Activated T-helper 1 cell treated with anti-CD3 and anti-CD28 coated beads, Interleukin-12 subunit alpha, Interleukin-12 subunit beta, Interleukin-2, Interleukin-4 antibody, amounts not matched to agents 30 ng/mL and 10 ng/mL and 1 ng/mL, durations not matched to agents 14 hours and 24 hours and 36 hours (primary cell): ENCODE measurements at places on chromosomes 1 and 21. TPM values are rescaled to one million over a fixed set of nuclear protein-coding genes. Genes with fewer than 3 reads are reported as not detected.

DNA sequence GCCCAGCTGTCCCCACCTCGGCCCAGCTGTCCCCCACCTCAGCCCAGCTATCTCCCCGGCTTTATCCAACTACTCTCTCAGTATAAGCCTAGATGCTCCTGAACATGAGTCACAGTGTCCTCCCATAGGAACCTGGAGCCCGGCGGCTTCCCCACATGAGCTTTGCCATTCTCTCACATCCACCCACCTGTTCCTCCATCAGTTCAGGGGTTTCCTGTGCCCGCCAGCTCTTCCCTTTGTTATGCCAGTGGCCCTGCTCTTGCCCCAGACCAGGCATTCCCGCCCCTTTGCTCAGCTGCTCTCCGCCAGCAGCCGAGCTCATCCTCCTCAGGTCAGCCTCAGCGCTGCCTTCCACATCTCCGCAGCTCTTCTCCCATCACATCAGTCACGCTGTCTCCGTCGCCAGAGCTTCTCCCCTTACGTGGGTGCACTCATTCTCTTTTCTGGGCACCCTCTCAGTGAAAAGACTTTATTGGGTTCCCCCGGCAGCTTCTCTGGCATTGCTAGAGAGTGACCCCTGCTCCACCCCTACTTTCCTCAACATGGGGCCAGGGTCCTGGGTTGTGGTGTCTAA, 89.5 kb upstream of the CSF3R start:
- DNase-seq: no peak
- no peak overlapping the region for H3K4me3 ChIP-seq
- peaks cover 5% of the 10 kb centered on the region for H3K27me3 ChIP-seq
- H3K4me1 ChIP-seq: no peaks in the 10 kb centered on the region
- H3K27ac ChIP-seq: no peak overlapping the region

DNA sequence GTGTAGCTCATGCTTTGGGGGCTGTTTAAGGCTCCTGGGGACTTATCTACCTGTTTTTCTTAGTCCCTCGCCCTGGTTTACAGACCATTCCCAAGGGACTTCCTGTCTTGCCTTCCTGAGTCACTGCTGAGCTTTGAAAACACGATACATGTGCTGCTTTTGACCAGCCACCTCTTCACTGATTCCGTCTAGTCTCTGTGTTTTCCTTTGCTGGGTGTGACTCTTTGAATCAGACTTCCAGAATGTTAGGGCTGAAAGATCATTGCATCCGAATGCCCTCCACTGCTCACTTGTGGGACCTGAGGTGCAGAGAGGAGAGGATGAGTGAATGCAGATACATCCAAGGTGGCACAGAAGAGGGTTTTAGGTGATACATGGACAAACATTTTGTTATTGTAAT, 35.4 kb upstream of the CITED4 start:
- H3K36me3 ChIP-seq: peaks cover 2% of the 10 kb centered on the region
- no peak overlapping the region for H3K27ac ChIP-seq
- peaks cover 20% of the 10 kb centered on the region for H3K4me1 ChIP-seq
- H3K4me3 ChIP-seq: no peak overlapping the region
- DNase-seq: no peak
- no peaks in the 10 kb centered on the region for H3K27me3 ChIP-seq

The TMPRSS3 gene
- 33.7 and 41.3 TPM in 2 replicates for total RNA-seq

DNA sequence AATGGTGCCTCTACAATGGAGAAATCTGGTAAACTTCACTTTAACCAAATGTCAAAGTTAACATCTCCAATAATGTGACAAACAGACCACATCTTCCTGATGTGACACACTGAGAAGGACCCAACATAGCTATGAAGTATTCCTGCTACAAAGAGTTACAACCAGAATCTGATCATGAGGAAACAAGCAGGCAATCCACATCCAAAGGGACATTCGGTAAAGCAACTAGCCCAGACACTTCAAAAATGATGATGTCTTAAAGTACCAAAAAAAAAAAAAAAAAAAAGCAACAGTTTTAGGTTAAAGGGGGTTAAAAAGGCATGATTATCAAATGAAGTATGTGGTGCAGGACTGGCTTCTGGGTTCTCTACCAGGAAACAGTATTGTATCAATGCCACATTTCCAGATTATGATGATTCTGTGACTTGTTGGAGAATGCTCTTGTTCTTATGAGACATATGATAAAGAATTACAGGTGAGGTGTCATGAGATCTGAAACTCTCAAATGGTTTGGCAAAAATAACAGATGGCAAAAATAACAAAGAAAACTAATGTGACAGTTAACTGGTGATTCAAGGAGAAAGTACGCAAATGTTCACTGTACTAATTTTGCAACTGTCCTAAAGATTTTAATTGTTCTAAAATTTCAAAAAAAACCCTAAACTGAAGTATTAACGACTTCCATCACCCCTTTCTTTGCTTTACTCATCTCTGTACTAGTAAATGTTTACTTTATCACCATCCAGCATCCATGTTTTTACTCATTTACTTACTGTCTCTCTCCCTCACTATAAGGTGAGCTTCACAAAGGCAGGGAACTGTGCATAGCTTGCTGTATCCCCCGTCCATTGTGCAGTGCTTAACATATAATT, 2.8 kb downstream of the CD58 start:
- DNase-seq: no peak
- H3K36me3 ChIP-seq: peaks cover 46% of the 10 kb centered on the region
- peak overlapping the region; percentile 42 for H3K27ac ChIP-seq
- H3K4me1 ChIP-seq: peaks cover 78% of the 10 kb centered on the region

- no peak overlapping the region for H3K4me3 ChIP-seq
- H3K27me3 ChIP-seq: peaks cover 11% of the 10 kb centered on the region
- DNase-seq: no peak
- H3K27ac ChIP-seq: no peak overlapping the region
- H3K4me1 ChIP-seq: peaks cover 7% of the 10 kb centered on the region
- no peaks in the 10 kb centered on the region for H3K36me3 ChIP-seq
These were observed 8.6 kb upstream of the EDN2 start for GRCh38 chr1:41493117-41493536.

- H3K36me3 ChIP-seq: no peaks in the 10 kb centered on the region
- no peak overlapping the region for H3K27ac ChIP-seq
- peaks cover 14% of the 10 kb centered on the region for H3K4me1 ChIP-seq
- peak overlapping the region; percentile 75 for H3K4me3 ChIP-seq
These were observed 12.7 kb upstream of the HMGCL start for GRCh38 chr1:23837908-23838307.

The FAM177B gene
- total RNA-seq: 0.49 TPM in 1 of 2 replicates, not detected in the other

The ADSS2 gene
- total RNA-seq: 74.5 and 78.1 TPM in 2 replicates

- no peaks in the 10 kb centered on the region for H3K4me1 ChIP-seq
- no peak overlapping the region for H3K4me3 ChIP-seq
- no peak overlapping the region for H3K27ac ChIP-seq
- peaks cover 30% of the 10 kb centered on the region for H3K36me3 ChIP-seq
- no peak for DNase-seq
These were observed 15.7 kb downstream of the GAS5 start for GRCh38 chr1:173852105-173852504.

The CATSPER4 gene
- total RNA-seq: not detected in 2 replicates

The OR6K3 gene
- total RNA-seq: not detected in 2 replicates

DNA sequence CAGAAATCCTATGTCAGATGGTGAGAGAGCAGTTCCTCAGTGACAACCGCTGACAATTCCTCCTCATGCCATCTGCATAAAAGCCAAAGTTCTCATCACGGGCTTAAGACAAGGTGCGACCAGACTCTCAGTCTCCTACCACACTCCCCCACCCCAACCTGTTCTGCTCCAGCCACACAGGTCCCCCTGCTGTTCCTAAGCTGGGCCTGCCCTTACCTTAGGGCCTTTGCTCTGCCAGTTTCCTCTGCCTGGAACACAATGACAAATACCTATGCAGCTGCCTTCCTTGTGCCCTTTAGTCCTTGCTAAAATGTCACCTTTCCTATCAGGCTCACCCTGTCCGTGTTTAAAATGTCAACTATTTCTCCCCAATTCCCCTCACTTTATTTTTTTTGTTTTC, 382.2 kb downstream of the NTNG1 start:
- H3K27me3 ChIP-seq: no peaks in the 10 kb centered on the region
- H3K4me1 ChIP-seq: peaks cover 8% of the 10 kb centered on the region
- H3K27ac ChIP-seq: no peak overlapping the region
- no peaks in the 10 kb centered on the region for H3K36me3 ChIP-seq
